Stimulated activated CD4-positive, alpha-beta T cell treated with anti-CD3 and anti-CD28 coated beads, Interleukin-4, amount 100 ng/mL, for 1 hour (primary cell): ENCODE measurements at places on chromosomes 1 and 21.

DNA sequence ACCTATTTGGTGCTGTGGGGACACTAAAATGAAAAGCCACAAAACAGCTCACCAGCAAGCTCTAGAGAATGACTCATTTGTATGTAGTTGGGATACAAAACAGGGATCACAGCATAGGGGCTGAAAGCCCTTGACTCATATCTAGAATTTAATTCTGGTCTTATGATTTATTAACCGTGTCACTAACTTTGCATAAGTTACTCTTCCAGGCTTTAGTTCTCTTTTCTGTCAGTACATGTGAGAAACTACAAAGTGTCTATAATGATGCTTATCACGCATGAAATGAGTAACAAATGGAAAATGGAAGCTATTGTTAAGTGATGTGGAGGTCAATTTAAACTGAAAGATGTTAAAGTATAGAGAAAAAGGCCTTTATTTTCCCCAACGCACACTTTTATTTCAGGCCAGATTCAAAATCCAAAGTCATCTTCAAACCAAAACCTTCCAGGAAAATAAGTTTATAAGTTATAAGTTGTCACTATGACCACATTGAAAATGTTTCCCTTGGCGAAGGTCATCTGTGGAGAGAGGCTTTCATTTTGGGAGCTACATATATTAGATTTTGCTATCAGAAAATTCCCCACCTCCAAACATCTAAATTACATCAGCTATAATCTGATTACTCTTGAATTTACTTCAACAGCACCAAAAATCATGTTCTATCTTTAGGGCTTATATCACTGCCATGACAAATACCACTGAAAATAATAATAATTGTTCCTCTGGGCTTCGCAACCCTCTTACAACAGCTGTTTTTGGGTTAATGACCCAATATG is 430.5 kb downstream of the MRPL39 start:
- DNase-seq = no peak

DNA sequence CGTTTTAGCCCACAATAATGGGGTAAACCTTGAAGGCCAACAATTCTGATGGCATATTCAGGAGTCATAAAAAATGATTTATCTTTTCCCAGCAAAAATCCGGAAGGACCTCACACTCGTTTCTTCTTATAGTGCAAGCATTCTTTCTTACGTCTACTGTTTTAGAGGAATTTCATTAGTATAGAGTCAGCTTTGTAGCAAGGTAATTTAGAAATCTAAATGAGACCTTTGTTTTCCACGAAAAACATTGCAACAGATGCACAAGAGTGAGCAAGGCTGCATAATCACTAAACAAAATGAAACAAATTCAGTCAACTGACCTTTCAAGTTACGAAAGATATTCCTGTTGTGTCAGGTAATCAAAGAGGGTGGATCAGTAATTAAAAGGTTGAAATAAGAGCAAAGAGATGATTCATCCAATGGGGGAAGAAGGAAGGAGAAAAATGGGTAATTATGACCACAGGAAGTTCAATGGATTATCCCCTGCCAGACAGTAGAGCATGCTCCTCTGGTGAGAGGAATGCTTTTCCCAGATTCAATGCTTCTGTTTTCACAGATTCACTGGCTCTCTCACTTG is 560 bp upstream of the CSDE1 start:
- no peak for DNase-seq

GRCh38 chr1:181551249-181551648 is 67.9 kb downstream of the CACNA1E start:
- DNase-seq = no peak

GRCh38 chr1:46081206-46081605 is 51.2 kb downstream of the PIK3R3 start:
- DNase-seq = no peak

DNA sequence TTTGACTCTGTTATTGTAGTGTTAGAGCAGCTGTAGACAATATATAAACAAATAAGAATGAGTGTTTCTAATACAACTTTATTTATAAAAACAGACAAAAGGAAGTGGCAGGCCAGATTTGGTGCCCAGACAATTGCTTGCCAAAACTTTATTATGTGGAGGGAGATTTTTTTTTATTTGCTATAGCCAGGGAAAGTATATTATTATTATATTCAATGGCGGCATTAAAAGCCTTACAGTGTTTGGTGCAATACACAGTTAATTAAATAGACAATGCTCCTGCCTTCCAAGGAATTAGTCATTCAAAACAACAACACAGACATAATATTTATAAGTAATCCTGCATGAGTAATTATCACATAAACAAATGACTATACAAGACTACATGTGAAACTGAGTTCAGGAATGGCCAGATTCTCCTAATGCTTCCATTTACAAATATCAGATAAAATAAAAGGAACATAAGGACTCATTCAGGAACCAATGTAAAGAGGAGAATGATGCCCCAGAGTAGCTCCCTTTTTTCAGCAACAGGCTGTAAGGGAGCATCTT is 10.6 kb upstream of the RC3H1 start:
- no peak for DNase-seq

GRCh38 chr1:61344696-61345095 is 262.3 kb downstream of the NFIA start:
- DNase-seq = no peak

- DNase-seq = no peak
Observed at GRCh38 chr1:2313651-2314261, 77.6 kb downstream of the MORN1 start.

DNA sequence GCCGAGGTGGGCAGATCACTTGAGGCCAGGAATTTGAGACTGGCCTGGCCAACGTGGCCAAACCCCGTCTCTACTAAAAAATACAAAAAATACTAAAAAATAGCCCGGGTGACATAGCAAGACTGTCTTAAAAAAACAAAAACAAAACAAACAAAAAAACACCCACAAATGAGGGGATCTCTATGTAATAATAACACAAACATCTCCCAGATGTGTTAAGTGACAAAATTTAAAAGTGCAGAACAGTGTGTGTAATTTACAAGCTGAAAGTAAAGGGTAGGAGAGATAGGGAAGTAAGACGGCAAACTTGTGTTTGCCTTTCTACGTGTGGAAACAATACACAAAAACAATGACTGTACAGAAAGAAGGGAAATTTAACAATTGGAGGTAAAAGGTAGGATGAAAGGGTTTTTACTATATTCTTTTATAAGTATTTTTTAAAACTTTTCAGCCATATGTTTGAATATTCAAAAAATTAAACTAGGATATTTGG is 36.3 kb downstream of the ARID4B start:
- no peak for DNase-seq

GRCh38 chr1:15259622-15260007 is 12.6 kb downstream of the FHAD1 start:
- DNase-seq = no peak

GRCh38 chr1:221239792-221240191 is 360.5 kb downstream of the HLX start:
- DNase-seq = no peak

DNA sequence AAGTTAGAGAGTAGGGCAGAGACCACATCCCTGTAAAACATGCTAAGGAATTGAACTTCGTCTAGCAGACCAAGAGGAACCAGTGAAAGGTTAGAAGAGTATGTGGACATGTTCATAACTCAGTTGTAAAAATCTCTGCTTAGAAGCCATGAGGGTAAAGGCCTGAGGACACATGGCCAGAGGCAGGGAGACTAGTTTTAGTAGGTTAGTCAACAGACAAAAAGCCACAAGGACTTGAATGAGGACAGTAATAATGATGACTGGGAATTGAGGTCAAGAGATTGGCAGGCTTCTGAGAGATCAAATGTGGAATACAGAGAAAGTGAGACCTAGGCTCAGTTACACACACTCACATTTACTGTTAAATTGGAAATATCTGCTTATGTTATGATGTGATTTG is 205.5 kb upstream of the HOOK1 start:
- no peak for DNase-seq

DNA sequence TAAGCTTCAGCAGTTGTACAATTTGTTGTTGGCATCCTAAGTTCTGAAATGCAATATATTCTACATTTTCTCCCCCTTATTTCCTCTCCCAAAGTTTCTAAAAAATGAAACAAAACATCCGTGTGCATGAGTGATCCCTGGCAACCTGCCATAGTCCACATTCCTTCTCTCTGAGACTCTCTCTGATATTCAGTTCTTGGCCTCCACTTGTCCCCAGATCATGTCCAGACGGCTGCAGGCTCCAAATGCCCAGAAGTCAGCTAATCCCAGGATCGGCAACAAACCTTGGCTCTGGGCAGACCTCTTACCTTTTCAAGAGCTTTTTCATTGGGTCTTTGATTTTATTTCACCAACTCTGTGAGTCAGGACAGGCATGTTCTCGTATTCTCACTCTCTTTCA is 187.8 kb downstream of the ETS2 start:
- DNase-seq = no peak

DNA sequence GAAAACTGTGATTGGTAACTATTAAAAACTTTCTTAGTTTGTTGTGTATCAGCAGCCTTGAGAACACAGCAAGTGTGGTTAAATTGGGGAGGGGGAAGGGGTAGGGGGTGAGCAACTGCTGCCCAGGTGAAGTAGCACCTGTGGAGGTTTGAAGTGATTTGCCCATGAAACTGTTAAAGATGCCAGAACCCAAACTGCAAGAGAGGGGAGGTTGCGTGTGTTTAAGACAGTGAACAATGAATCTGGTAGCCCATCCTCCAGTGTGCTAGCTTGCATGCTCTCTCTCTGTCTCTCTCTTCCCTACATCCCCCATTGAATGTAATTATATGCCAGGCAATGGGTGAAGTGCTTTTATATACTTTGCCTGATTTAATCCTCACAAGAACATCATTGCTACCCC is 154.7 kb downstream of the RUNX1 start:
- DNase-seq = no peak

DNA sequence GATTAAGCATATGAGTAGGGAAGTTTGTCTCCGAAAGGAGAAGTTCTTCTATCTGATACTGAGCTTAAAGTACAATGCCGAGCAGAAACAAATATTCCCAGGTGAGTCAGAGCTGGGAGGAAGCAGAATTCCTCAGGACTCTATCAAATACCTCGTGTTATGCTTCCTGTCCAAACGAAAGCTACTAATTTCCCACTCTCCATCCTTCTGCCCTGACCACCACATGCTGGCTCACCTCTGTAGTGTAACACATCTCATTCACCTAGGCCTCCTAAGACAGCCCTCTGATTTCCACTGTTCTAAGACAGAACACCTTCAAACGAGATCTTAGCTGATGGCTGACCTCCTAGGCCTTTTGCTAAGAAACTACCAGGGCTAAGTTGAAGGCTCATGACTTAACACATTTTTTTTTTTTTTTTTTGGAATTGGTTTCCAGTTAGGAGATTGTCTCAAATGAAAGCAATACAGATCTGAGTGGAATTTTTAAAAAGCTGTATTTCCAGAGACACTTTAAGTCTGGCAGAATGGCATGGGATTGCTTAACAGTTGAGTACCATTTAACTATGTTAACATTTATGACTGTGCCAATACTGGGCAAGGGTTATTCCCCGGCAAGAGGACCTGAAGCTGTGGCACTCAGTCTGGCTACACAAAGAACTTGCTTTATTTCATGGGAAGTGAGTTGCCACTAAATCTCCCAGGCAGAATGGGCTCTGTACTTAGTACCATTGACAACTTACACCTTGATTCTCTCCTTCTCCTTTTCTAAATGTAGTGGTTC is 583.4 kb downstream of the DPYD start:
- DNase-seq = no peak

- DNase-seq = peak; percentile 50
Observed at GRCh38 chr1:44714944-44715571, 15.9 kb downstream of the RNU5D-1 start.

DNA sequence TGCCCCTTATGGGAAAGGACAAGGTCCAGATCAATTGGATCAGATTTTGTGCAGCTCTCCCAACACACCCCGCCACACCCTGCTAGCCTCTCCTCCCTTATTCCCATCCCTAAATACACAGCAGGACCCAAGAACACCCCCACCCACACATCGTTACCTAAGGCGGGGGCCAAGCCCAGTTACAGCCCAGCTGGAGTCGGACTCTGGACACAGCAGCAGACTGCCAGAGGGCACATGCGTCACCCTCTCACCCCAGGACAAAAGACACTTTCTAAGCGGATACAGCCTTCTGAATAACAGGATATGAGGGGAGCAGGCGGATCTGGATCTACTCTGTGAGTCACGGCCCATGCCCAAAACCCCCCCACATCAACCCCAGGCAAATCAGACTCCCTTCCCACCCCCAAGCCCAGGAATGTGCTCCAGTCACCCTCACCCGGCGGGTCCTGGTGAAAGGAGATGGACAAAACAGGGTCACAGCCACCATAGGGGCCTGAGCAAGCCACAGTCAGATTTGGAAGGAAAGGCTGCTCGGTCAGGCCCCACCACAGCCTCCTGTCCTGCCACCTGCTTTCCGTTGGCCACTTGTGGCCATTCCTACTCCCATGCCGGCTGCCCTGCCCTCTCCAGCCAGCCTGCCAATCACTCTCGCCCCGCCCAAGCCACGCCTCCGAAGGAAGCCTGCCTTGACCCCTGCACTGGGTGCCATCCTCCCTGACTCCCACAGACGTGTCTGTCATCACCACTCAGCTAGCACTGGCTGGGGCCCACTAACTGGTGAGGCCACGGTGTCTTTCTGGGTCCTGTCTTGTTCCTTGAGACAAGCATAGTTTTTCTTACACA is 4.0 kb downstream of the S100A16 start:
- DNase-seq = no peak

DNA sequence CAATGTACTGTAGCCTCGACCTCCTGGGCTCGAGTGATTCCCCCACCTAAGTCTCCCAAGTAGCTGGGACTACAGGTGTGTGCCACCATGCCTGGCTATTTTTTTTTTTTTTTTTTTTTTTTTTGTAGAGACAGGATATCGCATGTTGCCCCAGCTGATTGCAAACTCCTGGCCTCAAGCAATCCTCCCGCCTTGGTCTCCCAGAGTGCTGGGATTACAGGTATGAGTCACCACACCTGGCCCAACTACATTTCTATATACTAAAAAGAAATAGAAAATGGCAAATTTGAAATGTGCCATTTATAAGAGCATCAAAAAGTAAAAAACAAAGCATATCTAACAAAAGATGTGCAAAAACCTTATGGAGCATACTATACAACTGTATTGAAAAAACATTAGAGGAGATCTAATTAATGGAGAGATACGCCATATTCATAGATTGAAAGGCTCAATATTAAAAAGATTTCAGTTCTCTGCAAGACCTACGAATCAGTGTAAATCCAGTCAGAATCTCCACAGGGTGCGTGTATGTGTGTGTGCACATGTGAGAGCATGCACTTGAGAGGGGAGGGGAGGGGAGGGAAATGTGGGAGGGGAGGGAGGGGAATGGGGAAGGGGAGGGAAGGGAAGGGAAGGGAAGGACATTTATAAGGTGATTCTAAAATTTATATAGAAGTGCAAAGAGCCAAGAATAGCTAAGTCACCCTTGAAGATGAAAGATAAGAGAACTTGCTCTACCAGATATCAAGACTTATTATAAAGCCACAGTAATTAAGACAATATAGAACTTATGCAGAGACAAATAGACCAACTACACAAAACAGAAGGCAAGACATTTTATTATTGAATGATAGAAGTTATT is 15.5 kb upstream of the PADI4 start:
- DNase-seq = no peak

GRCh38 chr1:209708297-209708696 is 3.7 kb downstream of the HSD11B1 start:
- no peak for DNase-seq
